ENCODE measurements at places on chromosomes 6 and 20.
A peak's percentile ranks its signal among the peaks of the same experiment; 100 is the strongest.

GRCh38 chr6:45584127-45584526 is 206.4 kb upstream of the SUPT3H start:
- DNase-seq, result no peak
- no peak overlapping the region for H3K27ac ChIP-seq
- no peak overlapping the region for H3K4me3 ChIP-seq
- H3K4me1 ChIP-seq, result peaks cover 13% of the 10 kb centered on the region

GRCh38 chr6:10300071-10300470 is 114.8 kb downstream of the TFAP2A start:
- no peak overlapping the region for H3K4me3 ChIP-seq
- no peaks in the 10 kb centered on the region for H3K27me3 ChIP-seq
- peaks cover 32% of the 10 kb centered on the region for H3K4me1 ChIP-seq
- no peak for DNase-seq
- no peaks in the 10 kb centered on the region for H3K36me3 ChIP-seq

- no peaks in the 10 kb centered on the region for H3K27me3 ChIP-seq
- H3K27ac ChIP-seq, result peak overlapping the region; percentile 75
- H3K4me1 ChIP-seq, result peaks cover 2% of the 10 kb centered on the region
- H3K36me3 ChIP-seq, result peaks cover 2% of the 10 kb centered on the region
Observed at GRCh38 chr6:4135665-4136353, 434 bp upstream of the ECI2 start.

DNA sequence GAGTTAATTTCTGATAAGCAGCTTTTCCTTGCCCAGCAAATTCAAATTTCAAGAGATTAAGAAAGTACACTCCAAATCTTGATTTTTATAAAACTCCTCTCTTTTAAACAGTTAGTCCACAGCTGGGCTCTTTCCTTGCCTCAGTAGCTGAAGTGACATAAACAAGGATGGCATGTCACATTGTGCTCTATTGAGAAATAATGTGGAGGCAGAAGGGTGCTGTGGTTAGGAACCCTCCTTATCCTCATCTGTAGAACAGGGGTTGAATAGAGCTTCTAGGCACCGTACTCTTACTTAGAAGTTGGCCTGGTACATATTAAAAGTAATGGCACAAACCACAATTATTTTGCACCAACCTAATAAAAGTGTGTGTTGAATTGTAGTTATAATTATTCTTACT is 70.3 kb downstream of the RSPO3 start:
- H3K27ac ChIP-seq, result no peak overlapping the region
- no peak overlapping the region for H3K4me3 ChIP-seq
- no peak for DNase-seq
- no peaks in the 10 kb centered on the region for H3K27me3 ChIP-seq

DNA sequence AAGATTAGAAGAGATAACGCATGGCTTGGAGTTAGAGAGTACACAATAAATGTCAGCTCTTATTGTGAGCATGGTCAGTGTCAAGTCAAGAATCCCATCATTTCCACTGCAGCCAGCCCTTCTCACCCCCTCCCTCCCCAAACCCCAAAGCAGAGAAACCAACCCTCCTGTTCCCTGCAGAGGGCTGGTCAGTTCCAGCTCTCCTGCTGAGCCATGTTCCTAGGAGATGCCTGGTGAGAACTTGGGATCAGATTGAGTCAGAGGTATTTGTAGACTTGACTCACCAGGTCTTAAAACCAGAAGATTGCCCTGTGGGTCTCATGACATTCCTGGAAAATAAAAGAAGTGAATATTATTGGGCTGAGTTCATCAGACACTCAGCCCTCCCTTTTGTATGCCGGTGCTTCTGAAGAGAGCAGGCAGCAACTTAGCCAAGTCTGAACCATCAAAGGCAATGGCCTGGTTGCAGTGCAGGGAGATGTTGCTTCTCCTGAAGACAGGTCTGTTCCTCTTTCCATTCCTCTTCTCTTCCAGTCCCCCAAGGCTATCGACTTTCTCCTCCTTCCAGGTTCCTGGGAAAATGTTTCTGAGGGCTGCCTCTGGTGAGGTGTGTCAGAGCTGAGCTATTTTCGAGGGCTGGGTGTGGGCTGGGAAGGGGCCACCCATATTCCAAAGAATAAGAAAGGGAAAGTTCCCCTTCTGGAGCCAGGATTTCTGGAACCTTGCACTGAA is 278.2 kb upstream of the SUPT3H start:
- no peak overlapping the region for H3K27ac ChIP-seq
- H3K4me1 ChIP-seq, result no peaks in the 10 kb centered on the region
- H3K27me3 ChIP-seq, result no peaks in the 10 kb centered on the region
- no peak overlapping the region for H3K4me3 ChIP-seq

DNA sequence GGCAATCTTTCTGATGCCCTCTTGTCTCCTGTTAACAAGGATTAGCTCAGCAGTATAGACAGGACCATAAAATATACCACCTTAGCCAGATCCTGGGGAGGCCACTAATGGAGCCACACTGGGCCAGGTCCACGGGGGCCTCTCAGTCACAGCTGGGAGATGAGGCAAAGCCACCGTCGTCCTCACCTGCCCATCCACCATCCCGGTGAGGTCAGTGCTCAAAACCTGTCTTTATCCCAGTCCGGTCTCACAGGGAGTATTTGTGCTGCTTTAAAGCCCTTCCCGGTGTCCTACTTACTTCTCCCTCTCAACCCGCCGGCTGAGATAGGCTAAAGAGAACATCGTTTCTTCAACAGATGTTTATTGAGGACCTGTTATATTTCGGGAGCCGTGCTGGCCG is 104.3 kb downstream of the EDN3 start:
- no peaks in the 10 kb centered on the region for H3K36me3 ChIP-seq
- H3K4me1 ChIP-seq, result peaks cover 10% of the 10 kb centered on the region
- H3K27ac ChIP-seq, result no peak overlapping the region
- peaks cover 77% of the 10 kb centered on the region for H3K27me3 ChIP-seq

DNA sequence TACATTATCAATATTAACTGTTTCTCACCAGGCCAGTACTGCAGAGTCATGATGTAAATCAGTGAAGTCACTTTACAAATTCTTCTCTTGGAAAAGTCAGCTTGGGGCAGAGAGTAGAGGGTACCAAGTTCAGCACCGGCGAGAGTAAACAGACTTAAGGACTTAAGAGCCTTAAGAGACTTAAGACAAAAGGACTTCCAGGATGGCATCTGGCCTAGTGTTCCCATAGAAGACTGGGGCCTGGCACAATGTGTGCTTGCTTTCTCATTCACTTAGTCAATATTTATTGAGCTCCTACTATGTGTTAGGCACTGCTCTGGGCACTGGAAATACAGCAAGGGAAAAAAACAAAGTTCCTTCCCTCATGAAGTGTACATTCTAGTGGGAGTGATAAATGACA is 1.4 kb upstream of the SNPH start:
- no peak for DNase-seq
- no peaks in the 10 kb centered on the region for H3K36me3 ChIP-seq
- peaks cover 3% of the 10 kb centered on the region for H3K4me1 ChIP-seq

- DNase-seq, result peak; percentile 25
- H3K36me3 ChIP-seq, result no peaks in the 10 kb centered on the region
- H3K4me3 ChIP-seq, result no peak overlapping the region
- H3K27me3 ChIP-seq, result no peaks in the 10 kb centered on the region
Observed at GRCh38 chr6:89311853-89312531, 3.1 kb downstream of the GABRR2 start.

- no peak for DNase-seq
- H3K36me3 ChIP-seq, result no peaks in the 10 kb centered on the region
- H3K4me1 ChIP-seq, result peaks cover 14% of the 10 kb centered on the region
- no peak overlapping the region for H3K27ac ChIP-seq
- no peak overlapping the region for H3K4me3 ChIP-seq
- H3K27me3 ChIP-seq, result no peaks in the 10 kb centered on the region
Observed at GRCh38 chr6:161635975-161636374, 362.1 kb upstream of the AGPAT4 start.

GRCh38 chr6:121335087-121336008 is 1.1 kb upstream of the TBC1D32 start:
- peaks cover 3% of the 10 kb centered on the region for H3K4me1 ChIP-seq
- DNase-seq, result no peak
- H3K27ac ChIP-seq, result peak overlapping the region; percentile 88
- no peaks in the 10 kb centered on the region for H3K27me3 ChIP-seq

DNA sequence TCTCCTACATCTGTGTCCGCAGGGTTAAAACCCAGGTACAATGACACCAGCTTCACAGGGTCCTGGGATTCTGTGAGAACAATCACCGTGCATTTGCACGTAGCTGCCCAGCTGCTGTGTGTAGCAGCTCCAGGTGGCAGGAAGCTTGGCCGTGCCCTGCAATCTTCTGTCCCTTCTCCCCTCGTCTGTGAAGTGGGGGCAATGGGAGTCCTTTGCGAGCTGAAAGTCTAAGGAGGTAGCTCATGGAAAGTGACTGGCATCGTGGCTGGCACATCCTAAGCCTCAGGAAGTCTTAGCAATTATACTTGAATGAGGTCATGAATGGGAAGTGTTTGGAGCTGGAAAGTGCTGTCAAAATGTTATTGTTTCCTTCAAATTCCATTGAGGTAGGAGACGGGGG is 137.1 kb downstream of the SMOC2 start:
- H3K27me3 ChIP-seq, result no peaks in the 10 kb centered on the region
- no peaks in the 10 kb centered on the region for H3K4me1 ChIP-seq

GRCh38 chr6:79518842-79519241 is 18.4 kb downstream of the LCA5 start:
- no peak overlapping the region for H3K27ac ChIP-seq
- H3K4me3 ChIP-seq, result no peak overlapping the region
- DNase-seq, result no peak
- peaks cover 9% of the 10 kb centered on the region for H3K4me1 ChIP-seq

GRCh38 chr20:51017251-51017650 is 5.7 kb downstream of the KCNG1 start:
- H3K4me3 ChIP-seq, result no peak overlapping the region
- H3K4me1 ChIP-seq, result peaks cover 27% of the 10 kb centered on the region
- no peaks in the 10 kb centered on the region for H3K36me3 ChIP-seq
- H3K27me3 ChIP-seq, result no peaks in the 10 kb centered on the region

- no peaks in the 10 kb centered on the region for H3K36me3 ChIP-seq
- no peak overlapping the region for H3K4me3 ChIP-seq
- H3K4me1 ChIP-seq, result no peaks in the 10 kb centered on the region
- no peaks in the 10 kb centered on the region for H3K27me3 ChIP-seq
- DNase-seq, result no peak
- no peak overlapping the region for H3K27ac ChIP-seq
Observed at GRCh38 chr6:21377356-21377755, 216.2 kb upstream of the SOX4 start.

DNA sequence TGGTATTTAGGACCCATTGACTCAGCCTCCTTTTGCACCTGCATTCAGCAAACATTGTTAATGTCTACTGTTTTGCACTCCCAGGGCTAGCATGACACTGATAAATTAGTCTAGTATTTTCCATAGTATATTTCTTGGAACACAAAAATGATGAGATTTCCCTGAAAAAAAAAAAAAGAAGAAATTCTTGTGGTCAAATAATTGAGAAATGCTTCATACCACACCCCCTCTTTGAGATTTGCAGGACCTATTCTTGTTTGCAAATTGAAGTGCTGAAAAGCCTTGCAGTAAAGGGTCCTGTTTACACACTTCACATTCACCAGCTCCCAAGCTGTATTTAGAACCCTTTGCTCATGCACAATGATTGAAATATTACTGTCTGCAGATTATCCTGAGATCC is 36.3 kb upstream of the CLIC5 start:
- no peak overlapping the region for H3K27ac ChIP-seq
- H3K27me3 ChIP-seq, result peaks cover 3% of the 10 kb centered on the region
- H3K36me3 ChIP-seq, result no peaks in the 10 kb centered on the region

DNA sequence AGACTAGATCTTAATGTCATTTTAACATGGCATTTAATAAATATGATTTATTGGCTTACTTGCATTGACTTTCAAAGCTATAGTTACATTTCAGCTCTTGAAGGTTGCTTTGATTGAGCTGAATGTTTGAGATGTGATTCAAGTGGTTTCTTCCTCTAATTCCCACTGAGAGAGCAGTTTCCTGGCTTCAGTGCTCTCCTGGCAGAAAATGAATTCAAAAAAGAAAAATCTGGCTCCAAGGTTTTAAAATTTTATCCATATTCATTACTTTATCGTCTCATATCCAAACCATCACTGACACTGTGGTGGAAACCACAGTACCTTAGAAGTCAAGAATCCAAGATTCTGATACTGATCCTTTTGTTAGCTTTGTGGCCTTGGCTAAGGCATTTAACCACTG is 263.1 kb upstream of the HSF2 start:
- H3K36me3 ChIP-seq, result no peaks in the 10 kb centered on the region
- no peak overlapping the region for H3K4me3 ChIP-seq
- no peaks in the 10 kb centered on the region for H3K4me1 ChIP-seq
- DNase-seq, result peak; percentile 4
- H3K27me3 ChIP-seq, result no peaks in the 10 kb centered on the region
- no peak overlapping the region for H3K27ac ChIP-seq

GRCh38 chr20:37202267-37202943 is 23.1 kb upstream of the MROH8 start:
- no peak overlapping the region for H3K27ac ChIP-seq
- peaks cover 82% of the 10 kb centered on the region for H3K36me3 ChIP-seq
- H3K4me1 ChIP-seq, result peaks cover 8% of the 10 kb centered on the region
- peak; percentile 73 for DNase-seq

DNA sequence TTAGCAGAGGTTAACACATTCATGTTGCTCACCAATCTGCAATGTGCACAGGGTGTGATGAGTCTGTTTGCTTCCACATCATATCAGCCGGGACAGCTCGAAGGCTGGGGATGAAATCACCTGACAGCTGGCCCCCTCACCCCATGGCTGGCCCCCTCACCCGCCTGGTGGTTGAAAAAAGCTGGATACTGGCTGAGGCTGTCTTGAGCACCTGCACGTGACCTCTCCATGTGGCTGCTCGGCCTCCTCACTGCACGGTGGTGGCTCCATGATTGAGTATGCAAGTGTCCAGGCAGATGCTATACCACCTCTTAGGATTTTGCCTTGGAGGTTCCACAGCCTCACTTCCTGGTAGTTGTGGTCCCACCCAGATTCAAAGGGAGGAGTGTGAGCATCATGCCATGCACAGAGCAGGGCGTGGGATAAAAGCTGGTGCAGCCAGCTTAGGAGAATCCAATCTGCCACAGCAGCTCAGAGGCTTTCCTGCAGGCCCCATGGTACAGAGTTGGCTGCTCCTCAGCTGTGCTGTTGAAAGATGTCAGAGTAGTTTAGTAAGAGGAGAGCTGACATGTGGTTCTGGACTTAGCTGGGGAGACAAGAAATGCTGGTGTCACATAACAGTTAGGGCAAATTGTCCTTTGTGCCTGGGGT is 29.6 kb upstream of the SYNDIG1 start:
- no peaks in the 10 kb centered on the region for H3K4me1 ChIP-seq
- no peak overlapping the region for H3K4me3 ChIP-seq
- peaks cover 3% of the 10 kb centered on the region for H3K27me3 ChIP-seq
- H3K27ac ChIP-seq, result no peak overlapping the region
- H3K36me3 ChIP-seq, result no peaks in the 10 kb centered on the region

Measured in A673 (cell line).